CD4-positive, alpha-beta T cell treated with Interleukin-21 for 1 hour (primary cell): ENCODE measurements at places on chromosomes 1 and 21.

DNA sequence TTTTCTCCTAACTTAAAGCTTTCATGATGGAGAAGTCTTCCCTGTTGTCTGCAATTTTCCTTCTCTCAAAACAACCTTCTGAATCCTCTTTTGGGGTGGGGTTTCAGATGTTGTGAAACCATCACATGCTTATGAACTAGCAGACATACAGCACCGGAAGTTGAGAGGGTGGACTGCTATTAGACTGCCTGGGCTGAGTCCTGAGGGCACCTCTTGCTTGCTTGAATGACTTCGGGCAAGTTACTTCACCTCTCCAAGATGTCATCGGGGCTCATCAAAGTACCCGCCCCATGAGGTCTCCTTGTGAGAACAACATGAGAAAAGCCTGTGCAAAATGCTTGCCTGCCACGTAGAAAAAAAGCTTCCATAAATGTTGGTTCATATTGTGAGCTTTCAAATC lies 89.6 kb downstream of the CCDC185 start:
- DNase-seq: no peak

- no peak for DNase-seq
These were observed 44.6 kb downstream of the MIGA1 start for GRCh38 chr1:77824079-77824478.

DNA sequence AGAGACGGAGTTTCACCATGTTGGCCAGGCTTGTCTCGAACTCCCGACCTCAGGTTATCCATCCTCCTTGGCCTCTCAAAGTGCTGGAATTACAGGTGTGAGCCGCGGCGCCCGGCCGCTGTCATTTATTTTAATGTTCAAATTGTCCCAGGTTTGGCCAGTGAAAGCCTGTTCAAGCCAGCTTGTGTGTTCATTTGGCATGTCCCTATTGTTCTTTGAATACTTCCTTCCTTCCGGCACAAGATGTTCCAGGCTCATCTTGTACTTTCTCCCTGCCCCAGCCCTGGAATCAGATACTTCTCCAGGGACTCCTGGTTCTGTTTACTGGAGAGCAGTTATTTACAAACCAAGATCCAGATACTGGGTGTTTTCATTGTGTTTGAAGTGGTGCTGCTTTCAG lies 37.0 kb downstream of the ZBTB8B start:
- DNase-seq: no peak

- no peak for DNase-seq
These were observed 9.1 kb upstream of the MATN1 start for GRCh38 chr1:30732277-30732996.

DNA sequence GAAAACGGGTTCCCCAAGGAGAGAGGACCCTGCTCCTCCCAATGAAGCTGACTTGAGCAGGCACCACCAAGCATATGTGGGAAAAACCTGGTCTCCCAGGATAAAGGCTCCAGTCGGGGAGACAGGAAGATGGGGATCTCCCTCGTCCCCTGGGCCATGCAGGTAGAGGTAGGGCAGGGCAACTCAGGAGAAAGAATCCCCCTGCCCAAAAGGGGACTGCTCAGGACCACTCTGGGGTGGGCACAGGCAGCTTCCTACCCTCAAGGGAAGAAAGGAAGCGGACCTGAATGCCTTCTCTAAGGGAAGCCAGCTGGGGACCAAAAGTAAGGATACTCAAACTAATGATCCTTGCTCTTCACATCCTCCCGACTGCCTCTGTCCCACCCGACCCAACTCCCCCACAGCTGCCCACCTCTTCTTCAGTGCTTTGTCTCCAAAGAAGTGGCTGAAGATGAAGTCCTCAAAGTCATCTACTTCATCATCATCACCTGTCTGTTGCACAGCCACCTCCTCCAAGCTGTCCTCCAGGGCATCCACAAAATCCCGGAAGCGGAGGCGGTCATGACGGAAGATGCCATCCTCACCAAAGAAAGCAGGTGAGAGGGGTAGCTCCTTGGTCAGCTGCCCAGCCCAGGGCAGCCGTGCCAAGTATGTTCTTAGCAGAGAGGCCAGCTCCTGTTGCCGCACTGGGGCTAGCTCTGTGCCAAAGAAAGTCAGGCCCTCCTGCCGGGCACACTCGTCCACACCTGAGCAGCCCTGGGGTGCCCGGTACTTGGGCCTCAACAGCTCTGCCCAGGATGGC lies 8.8 kb upstream of the PMVK start:
- DNase-seq: no peak

- no peak for DNase-seq
These were observed 51.1 kb downstream of the ODF2L start for GRCh38 chr1:86345042-86345441.

DNA sequence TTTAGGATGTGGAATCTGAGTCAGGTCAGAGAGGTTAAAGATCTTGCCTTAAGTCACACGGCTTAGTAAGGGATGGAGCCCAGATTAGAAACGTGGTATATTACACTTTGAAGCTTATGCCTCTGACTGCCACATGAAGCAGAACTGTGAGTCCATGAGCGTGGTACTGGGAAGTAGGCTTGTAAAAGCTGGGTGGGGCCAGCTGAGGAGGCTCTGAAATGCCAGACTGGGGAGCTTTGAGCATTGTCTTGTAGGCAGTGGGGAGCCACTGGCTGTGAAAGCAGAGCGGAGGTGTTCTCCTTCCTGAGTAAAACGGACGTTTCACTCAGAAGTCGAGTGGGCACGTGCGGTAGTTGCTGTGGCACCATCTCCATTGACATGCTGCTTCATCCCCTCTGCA lies 72.6 kb upstream of the USP24 start:
- no peak for DNase-seq

DNA sequence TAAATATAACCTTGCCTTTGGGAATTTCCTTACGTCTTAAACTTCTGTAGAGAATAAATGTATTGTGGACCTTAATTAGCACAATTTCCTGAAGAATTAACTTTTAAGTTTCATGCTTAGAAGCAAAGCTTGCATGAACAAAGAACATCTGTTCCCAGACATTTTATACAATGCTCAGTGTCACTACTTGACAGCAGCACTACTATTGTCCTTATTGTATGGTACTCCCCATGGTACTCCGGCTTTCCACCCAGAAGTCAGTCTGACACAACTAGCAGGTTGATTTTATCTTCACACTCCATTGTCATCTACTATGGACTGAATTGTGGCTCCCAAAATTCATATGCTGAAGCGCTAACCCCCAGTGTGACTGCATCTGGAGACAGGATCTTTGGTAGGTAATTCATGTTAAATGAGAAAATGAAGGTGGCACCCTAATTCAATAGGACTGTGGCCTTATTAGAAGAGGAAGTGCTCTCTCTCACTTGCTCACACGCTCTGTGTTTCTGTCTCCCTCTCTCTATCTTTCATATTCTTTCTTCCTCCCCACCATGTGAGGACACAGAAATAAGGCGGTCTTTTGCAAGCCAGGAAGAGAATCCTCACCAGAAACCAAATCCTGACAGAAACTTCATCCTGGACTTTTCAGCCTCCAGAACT lies 10.7 kb upstream of the OR2B11 start:
- DNase-seq: no peak

GRCh38 chr1:221834698-221835513 lies 93.0 kb upstream of the DUSP10 start:
- no peak for DNase-seq
